ENCODE measurements at places on chromosomes 1 and 21.

GRCh38 chr1:197920067-197920396, 2.9 kb downstream of the LHX9 start:
- no peak for DNase-seq

DNA sequence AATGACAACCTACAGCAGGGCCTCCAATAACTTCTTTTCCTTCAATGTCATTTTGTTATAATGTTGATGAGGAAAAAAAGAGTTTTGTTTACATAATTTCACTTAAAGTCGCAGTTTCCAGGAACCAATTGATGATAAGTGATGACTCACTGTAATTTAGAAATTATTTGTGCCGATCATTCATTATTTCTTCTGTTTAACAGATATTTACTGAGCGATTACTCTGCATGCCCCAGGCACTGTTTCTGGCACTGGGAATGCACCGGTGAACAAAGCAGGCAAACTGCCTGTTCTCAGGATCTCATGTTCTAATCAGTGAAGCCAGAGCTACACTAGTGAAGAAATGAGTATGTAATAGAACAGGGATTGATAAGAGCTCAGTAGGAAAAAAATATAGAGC, 403.4 kb downstream of the NTNG1 start:
- no peak for DNase-seq

DNA sequence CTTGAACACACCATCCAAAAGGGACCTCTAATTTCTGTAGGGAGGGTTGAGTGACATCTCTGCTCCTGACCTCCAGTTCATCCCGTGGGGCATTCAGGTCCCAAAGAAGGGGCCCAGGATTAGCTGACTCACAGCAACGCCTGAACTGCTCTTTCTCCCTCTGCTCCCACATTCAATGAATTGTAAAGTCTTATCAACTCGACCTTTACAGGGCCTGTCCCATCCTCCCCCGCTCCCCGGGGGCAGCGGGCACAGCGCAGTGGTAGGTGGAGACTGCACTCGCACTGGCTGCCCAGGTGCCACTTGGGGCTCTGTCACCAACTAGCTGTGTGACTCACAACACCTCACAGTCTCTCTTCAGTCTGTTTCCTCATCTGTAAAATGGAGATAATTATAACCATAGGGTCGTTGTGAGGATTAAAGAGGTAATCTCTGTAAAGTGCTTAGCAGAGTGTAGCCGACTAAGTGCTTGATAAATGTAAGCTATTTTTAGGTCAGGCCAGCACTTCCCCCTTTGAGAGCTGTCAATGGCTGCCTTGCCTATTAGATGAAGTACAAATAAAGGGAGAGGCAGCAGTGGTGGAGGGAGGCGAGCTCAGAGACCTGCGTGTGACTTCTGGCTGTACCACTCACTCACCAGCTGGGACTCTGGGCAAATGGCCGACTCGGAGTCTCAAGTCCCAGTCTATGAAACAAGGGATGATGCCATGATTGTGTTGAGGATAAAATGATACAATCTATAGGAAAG, 637 bp upstream of the MYBPHL start:
- peak; percentile 68 for DNase-seq

DNA sequence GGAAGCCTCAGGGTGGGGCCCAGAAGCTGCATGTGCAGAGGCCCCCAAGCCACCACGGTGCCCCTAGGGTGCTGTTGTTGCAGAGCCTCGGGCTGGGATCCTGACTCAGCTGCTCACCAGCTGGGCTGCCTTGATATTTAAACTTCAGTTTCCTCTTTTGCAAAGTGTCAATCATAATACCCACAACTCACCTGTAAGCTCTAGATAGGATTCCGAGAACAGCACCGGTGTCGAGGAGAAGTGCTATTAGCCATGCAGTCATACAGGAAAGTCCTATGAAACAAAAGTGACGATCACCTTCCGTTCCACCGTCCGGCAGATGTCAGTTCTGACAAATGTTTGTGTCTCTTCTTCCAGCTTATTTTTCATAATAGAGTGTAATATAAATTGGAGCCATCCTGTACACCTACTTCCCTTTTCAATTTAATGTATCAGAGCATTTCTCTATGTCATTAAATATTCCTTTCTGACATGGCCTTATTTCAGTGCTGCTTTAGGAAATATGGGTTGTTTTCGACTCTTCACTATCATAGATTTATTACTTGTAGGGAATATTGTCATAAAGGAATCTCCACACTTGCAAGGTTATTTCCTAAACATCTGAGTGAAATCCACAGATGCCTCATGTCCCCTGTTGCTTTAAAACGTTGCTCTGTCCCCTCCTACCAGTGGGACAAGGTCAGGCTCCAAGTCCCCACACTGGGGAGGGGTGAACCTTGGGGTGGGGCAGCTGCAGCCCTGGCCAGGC, 100.8 kb downstream of the SIK1 start:
- DNase-seq: no peak

DNA sequence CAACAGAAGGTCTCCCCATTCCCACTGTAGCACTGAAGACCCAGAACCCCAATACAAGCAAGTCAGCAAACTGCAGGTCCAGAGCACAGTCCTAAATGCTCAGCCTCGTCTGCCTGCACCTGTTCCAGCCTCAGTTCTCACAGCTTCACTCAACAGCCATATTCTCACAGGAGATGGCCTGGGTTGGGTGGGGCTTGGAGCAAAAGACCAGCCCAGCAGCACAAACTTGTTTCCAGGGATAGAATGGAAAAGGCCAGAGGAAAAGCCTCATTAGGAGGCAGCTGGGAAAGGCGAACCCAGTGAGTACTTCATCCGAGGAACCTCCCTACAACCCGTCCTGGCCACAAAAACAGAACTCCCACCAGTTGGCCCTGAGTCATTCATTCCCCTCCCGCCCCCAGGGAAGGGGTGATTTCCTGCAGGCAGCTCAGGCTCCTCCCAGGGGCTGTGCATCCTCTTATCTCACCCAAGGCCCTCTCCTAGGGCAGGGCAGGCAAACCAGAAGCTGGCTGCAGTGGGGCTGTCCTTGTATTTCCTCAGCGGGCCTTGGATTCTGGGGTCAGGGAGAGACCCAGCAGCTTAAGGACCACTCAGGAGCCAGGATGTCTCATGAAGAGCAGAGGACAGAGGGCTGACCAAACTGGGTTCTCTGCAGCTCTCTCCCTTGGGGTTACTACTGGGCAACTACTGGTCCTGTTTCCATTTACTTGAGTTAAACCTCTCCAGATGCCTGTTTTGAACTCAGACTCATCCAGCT, 7.4 kb upstream of the MPL start:
- no peak for DNase-seq

DNA sequence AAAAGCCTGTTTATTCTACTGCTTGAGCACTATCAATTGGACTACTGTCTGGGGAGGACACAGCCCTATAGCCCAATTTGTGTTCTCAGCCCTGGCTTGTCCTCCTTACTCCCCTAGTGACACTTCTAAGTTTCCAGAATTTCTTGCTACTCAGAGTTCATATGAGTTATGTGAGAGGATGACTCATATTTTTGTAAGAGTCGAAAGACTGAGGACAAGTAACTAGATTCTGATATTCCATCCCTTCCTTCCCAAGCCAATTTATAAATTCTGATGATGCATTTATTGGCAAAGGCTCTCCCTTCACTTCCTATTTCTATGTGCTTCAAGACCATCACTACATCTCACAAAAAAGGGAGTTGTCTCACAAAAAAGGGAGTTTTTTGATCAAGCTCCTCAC, 422.2 kb upstream of the DEPDC1 start:
- no peak for DNase-seq

GRCh38 chr1:228972576-228972975, 237.3 kb downstream of the RHOU start:
- DNase-seq: no peak

GRCh38 chr1:107405236-107405635, 264.4 kb downstream of the NTNG1 start:
- no peak for DNase-seq

DNA sequence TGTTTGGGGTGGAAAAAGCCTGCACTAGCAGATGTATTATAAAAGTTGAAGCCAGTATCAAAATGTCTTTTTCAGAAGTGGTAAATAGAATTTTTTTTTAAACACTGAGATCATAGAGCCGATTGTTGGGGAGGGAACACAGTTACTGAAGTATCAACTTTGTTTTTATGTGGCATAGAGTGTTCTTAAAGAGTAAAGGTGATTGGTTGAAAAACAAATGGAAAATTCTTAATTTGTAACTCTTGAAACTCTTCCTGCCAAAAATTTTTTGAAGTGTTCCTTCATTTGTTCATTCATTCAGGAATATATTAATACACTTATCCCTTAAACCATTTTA, 83.3 kb downstream of the DISP1 start:
- no peak for DNase-seq

DNA sequence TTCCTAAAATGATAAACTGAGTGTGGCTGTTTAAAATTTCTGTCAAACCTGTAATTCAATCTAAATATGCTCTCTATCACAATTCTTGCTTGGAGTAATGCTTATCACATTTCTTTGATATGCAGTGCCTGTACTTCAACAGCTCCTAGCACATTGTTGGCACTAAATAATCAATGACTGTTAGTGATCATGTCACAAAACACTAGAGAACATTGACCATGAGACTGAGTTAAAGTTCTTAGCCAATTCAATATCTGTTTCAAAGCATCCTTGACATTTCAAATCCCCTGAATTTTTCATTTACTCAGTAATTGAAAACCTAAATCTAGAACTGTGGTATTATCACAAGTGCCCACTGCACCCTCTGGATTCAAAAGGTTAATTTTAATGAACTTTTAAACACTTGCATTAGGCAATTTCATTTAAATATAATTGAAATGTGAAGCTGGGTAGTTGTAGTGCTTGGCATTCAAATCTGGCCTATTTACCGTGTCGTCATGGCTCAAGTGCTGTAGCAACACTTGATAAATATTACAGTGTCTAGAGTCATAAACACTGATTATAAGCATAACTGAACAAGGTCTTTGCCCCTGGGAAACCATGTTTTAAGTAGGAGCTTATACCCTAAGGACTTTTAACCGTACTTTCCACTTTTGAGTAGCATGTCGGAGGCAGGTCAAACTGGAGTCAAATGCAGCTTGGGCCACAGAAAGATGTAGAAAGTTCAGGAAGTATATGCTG, 143.6 kb downstream of the LRRC7 start:
- no peak for DNase-seq

GRCh38 chr1:56019922-56020321, 559.4 kb downstream of the PLPP3 start:
- DNase-seq: no peak

- no peak for DNase-seq
Measured at GRCh38 chr1:232486454-232487207, 143.3 kb downstream of the SIPA1L2 start.

DNA sequence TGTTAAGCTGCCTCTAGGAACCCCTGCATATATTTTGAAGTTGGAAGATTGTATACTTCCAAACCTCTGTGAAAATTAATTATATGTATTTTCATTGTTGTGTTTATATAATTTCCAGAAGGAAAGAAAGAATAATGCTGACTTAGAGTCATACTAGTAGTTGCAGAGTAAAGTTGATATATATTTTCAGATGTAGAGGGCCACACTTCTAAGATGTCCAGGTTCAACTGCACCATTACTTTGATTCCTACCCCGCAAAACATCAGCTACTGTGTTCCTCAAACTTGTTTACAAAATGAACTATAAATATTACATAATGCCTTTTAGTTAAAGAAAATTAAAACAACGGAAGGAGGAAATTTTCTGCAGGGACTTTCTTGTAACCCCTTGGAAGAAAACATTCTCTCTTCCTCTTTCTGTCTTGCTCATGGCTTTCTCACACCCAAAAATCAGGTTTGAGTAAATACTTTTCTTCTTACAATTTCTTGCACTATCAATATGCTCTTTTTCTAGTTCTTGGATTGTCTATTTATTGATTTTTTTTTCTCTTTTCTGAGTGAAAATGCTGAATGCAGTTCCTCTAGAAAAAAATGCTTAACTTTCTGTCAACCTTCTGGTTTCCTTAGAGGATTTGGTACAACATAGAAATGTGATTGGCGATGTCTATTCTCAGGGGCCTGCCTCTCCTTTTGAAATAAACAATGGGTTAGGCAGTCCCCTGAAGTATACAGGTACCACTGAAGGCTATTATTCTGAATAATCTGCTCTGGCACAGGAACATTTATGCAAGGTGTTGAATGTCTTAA, 867.8 kb downstream of the TTLL7 start:
- DNase-seq: no peak

GRCh38 chr1:63780565-63780964, 6.7 kb downstream of the ROR1 start:
- no peak for DNase-seq

DNA sequence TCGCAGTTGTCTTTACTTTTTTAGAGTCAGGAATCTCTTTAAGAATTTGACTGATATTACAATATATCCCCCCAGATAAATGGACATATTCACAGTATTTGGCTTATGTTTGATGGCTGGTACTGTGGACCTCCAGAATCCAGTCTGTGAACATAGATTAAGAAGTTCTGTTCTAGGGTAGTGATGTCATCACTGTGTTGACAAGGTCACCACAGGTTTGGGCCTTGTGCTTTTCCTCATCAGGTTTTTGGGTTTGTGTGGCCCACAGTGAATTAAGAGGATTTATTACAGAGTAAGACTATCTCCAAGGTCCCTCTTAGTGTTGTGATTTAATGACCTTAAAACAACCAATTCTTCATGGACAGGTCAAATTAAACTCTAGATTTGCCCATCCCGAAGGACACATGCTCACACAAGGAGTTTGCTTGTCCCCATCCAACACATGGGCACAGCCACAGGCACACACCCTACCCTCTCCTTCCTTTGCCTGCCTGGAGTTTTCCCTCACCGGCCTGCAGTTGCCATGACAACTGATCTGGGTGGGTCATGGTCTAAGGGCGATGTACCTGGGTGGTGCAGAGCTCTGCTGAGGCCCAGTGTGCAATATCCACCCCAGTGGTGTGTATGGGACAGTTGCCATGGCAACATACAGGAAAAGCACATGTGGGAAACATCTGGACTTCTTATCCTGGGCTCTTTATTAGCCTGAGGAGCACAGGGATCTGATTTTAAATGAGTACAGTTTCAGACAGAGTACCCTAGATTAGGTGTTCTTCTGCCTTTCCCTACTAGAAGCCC, 98.6 kb downstream of the NAV1 start:
- DNase-seq: no peak

- no peak for DNase-seq
Measured at GRCh38 chr1:167499664-167500101, 18.6 kb downstream of the CD247 start.

- no peak for DNase-seq
Measured at GRCh38 chr21:40507978-40508377, 339.0 kb downstream of the DSCAM start.

DNA sequence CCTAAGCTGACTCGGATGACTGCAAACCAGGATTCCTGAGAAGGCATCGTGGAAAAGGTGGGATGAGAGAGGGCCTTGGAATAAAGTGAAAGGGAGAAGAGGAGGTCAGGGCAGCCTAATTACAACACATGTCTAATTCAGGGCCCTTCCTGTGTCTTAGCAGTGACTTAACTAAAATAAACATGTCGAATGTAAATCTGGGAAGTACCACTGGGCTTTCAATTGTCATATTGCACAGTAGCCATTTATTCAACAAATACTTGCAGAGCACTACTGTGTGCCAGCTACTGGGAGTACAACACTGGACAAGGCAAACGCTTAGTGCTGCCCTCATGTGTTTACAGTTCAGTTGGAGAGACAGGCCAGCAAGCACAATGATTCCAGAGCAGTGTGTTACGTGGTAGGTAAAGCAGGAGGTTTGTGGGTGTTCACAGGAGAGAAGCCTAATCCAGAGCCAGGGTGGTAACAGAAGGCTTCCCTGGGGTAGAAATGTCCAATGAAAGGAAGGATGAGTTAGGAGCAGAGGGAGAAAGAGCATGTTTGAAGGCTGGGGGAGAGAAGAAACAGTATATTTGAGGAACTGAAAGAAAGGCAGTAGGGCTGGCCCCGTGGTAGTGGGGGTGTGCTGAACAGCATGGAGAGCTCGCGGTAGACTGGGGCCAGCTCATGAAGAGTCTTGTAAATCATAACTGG, 38.0 kb upstream of the RASAL2 start:
- DNase-seq: peak; percentile 62

Data from lower lobe of right lung (tissue), 2 donors.